ENCODE measurements at places on chromosomes 2 and 18.
A peak's percentile ranks its signal among the peaks of the same experiment; 100 is the strongest.

- peak; percentile 69 for DNase-seq
Measured at GRCh38 chr18:24009651-24010333, 4.8 kb upstream of the TTC39C start.

DNA sequence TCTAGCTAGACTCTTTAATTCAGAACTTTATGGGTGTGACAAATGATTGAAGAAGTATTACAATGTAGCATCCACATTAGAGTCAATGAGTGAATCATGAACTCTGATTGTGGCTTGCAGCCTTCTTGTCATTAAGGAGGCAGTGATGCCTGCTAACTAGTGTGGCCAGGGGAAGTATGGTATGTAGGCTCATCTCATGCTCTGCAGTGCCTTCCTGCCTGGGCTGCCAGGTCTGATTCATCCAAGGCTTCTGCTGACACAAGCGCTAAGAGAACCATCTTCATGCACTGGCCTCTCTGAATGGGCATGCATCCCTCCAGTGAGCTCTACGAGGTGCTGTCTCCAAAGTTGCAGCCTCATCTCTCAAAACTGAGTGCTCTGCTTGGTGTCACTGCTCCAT, 144.3 kb downstream of the MTCL1 start:
- no peak for DNase-seq

GRCh38 chr18:47899107-47899840, 31.2 kb downstream of the SMAD2 start:
- DNase-seq = no peak

DNA sequence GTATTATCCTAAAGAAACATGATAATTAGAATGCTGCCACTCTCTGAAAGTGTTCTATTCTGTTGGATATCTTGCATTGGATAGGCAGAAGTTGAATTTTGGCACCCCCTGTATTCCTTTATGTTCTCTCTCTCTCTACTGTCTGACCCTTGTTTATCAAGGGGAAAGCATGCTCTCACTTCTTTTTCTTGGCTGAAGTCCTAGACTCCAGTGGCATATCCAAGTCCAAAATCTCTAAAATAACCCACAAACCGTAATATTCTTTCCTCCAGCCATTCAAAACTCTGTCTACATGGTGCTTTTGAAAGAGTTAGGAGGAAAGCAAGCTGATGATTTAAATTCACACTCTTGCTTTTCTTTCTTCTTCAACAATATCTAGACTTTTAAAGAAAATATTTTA, 669.7 kb downstream of the TDRD15 start:
- DNase-seq = no peak

- no peak for DNase-seq
Measured at GRCh38 chr18:24112874-24113615, 25.8 kb upstream of the CABYR start.

- no peak for DNase-seq
Measured at GRCh38 chr18:26700728-26701127, 152.4 kb upstream of the KCTD1 start.

DNA sequence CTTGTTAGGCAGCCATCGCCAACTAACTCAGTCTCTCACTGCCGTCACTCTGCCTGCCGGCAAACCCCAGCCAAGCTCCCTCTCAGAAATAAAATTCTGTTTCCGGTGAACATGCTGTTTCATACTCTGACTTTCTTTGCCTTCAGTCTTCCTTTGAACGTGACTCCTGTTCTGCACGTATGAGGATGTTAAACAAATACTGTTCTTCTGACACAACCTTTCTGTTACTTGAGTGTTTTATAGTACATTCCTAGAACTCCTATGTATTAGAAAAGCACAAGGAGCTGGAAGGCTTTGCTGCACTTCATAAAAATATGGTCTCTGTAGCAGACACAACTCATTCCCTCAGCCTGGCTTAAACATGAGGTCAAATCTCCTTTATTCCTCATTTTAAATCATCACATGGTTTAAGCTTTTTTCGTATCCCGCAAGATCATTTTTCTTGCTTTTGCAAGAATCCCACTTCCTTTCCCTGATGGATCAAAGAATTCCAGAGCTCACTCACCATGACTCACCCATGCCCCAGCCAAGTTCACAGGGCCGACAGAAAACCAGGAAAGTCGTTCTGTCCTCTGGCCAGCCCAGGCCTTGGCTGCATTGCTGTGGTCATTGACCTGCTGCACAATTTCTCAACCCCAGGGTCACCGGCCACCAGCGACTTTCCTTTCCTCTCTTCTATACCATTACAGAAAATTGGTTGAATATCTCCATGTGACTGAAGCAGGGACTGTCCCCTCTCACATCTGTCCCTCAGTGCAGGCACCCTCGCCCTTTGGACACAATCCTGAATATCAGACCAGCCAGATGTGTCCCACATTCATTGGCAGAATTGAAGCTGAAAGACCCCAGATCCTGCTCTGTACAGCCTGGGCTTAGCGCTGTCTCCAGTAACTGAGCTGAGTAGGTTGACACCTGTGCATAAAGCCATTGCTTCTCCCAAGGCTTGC, 183.1 kb upstream of the ARL4C start:
- DNase-seq = no peak

GRCh38 chr2:101473911-101474701, 806 bp downstream of the RFX8 start:
- peak; percentile 51 for DNase-seq

DNA sequence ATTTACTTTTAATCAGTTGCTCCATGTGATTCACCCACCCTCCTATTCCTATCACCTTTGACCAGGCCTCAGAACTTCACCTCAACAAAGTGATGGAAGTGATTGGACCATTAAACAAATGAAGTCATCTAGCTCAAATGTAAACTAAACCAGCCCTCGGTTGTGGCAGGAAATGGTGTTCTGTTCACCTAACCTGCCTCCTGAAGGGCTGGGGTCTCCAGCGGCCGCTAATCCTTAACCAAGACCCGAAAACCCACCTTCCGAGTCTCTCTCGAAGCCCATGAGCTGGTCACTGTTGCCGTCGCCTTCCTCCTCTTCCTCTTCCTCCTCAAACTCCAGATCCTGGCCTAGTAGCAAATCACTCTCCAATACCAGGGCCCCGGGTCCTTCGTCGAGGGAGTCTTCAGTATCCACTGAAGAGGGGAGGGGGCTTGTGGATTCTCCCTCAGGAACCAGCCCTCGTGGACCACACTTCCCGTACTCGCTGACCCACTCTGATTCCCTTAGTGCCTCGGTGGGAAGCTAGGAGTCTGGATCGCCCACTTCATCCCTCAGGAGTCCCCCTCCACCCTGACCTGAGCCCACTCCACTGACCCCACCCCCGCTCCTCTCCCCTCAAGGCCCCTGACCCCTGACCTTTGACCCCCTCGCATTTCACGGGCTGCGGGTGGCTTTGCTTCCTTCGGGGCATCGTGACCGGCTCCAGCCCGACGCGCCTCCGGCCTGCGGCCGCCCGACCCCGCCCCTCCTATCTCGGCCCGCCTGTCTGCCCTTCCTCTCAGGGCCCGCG, 503 bp downstream of the ZNF513 start:
- DNase-seq = peak; percentile 27

GRCh38 chr18:74715306-74715705, 117.6 kb downstream of the ZNF407 start:
- no peak for DNase-seq

DNA sequence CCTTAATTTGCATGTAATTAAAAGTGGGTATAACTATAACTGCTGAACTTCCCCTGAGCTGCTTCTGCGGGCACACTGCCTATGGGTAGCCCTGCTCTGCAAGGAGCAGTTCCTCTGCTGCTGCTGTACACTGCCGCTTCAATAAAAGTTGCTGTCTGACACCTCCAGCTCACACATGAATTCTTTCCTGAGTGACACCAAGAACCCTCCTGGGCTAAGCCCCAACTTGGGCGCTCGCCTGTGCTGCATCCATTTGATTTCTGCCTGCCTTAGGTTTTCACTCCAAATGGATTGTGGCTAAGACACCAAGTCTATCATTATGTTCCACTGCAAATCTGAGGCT, 215.7 kb downstream of the ANAPC1 start:
- DNase-seq = no peak

GRCh38 chr2:173667014-173667413, 298.2 kb downstream of the SP3 start:
- DNase-seq = no peak

DNA sequence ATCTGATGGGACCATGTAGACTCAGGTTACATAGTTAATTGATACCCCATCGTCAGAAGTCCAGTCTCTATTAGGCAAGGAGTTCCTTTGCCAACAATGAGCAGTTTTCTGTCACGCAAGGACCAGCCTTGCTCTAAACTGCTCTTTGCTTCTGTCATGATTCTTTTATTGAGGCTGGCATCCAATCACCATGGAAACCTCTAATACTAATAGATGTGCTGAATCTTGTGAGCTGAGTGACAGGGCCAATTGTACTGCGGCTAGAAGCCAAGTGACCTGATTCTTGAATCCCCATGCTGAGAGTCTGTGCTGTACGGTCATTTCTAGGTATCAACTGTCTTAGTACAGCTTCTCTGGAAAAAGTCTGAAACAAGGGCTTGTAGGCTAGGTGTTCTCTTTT, 395.6 kb downstream of the RND3 start:
- no peak for DNase-seq

DNA sequence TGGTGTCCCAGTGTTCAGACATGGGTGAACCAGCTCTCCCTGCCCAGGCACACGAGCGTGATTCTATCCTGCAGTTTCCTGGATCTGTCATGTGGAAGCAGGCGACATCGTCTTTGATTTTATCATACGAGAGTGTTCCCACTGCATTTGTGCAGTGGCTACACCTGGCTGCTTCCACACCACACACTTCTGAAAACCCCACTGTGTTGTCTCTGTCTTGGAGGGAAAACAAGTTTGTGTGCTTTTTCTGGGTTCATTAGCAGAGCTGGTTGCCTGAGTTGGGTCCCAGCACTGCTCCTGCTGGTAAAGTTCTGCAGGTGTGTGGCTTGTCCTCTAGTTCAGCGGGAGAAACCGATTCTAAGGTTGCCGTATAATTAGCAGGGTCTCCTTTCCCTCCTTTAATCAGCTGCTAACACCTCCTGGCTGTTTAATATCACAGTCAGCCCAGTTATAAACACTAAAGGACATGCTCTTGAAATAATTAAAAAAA, 58.5 kb upstream of the TWIST2 start:
- no peak for DNase-seq

- DNase-seq = no peak
Measured at GRCh38 chr2:1625281-1626001, 118.9 kb downstream of the PXDN start.

DNA sequence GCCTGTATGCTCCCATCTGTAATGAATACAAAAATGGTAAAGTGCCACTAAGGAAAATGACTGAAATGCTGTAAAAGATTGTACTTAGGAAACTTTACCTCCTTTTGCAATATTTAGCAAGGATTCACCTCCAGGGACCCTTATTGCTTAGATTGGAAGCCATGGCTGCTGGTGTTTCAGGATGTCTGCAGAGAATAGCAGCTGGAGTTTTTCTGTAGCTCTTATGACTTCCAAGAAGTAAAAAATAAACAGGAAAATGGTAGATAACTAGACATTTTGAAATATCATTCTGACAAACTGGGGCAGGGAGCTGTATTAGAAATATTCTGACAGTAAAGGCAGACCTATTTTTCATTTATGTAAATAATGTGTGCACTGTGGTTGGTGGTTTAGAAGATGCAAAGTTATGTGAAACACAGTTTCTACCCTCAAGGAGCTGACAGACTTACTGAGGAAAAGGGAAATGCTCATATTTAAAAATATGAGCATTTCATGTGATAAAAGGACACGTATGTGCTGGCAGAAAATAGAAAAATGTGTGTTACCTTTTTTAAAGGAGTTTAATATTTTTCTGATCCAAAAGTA, 224.9 kb upstream of the BOD1L2 start:
- DNase-seq = peak; percentile 3

DNA sequence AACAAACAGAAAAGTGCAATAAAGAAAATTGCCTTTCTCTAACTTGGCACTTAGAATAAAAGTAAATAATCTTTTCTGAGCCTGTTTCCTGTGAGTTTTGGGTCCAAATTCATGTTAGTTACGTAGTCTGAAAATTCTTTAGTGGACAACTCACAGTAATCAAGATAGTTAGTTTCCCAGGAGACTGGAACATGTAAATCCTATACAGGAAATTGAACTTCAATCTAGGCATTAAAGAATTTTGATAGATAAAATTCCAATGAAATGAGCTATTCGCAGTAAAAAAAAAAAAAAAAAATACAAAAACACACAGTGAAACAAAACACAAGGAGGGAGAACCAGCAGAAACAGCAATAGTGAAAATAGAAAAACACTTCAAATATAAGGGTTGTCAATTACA, 83.8 kb upstream of the REG3G start:
- DNase-seq = no peak

- DNase-seq = no peak
Measured at GRCh38 chr2:38907743-38908562, 18.3 kb downstream of the ARHGEF33 start.

DNA sequence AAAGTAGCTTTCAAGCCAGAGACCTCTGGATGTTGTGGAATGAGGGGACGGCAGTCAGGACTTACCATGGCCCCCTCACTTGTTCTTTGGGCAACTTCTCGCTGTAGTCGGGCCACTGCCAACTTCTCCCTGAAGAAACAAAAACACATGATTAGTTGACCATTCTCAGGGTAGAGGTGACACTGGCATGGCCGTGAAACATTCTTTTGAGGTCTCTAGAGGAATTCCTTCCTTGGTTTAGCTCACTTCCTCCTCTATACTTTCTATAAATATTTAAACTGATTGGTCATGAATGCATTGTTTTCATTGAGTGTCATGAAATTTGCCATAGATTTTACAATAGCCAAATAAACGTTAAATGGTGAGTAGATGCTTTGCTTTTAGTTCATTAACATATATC, 354.6 kb downstream of the NCKAP5 start:
- no peak for DNase-seq

DNA sequence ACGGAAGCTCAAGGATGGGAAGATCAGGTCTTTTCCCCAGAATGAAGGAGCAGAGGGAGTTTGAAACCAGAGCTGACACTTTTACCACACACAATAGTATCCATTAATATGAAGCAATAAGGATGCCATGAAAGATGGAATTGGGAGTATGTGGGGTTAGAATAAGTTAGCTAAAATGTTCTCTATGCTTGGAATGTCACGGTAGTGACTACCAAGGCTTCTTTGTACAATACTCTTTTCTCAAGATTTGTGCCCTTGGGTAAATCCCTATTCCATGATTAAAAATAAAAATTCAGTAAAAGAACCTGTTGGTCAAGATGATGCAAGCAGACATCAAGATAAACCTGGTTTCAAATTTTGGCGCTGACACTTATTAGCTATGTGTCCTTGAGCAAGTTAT, 75.0 kb downstream of the NRXN1 start:
- DNase-seq = no peak

DNA sequence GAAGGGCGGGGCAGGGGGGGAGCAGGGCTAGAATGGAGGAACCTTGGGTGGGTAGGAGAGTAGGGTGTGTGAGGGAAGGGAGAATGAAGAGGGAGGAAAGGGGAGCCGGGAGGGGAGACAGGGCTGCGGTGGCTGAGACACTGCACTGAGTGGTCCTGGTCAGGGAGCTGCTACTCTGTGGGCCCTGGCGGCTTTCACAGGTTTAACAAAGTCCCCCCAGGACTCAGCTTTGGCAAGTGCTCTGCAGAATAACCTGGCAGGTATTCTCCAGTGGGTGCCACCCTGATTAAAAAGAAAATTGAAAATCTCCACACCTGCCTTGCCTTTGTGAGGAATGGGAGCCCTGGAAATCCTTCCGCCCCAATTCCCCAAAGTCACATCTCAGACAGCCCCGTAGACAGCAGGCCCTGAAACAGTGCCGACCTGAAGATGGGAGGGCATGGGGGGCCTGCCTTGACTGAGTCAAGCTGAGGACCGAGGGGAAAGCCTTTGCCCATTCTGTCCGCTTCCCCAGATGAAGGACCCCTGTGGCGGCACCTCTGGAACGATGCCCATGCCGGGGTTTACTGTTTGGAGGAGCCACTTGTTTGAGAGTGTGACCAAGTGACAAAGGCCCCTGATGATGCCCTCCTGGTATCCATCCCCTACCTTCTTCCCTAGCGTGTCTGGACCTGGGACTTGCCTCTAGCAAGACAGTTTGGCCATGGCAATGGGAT, 43.6 kb upstream of the OTOS start:
- DNase-seq = no peak

Measured in Jurkat, Clone E6-1 (cell line).